ENCODE measurements at places on chromosomes 4 and X.

DNA sequence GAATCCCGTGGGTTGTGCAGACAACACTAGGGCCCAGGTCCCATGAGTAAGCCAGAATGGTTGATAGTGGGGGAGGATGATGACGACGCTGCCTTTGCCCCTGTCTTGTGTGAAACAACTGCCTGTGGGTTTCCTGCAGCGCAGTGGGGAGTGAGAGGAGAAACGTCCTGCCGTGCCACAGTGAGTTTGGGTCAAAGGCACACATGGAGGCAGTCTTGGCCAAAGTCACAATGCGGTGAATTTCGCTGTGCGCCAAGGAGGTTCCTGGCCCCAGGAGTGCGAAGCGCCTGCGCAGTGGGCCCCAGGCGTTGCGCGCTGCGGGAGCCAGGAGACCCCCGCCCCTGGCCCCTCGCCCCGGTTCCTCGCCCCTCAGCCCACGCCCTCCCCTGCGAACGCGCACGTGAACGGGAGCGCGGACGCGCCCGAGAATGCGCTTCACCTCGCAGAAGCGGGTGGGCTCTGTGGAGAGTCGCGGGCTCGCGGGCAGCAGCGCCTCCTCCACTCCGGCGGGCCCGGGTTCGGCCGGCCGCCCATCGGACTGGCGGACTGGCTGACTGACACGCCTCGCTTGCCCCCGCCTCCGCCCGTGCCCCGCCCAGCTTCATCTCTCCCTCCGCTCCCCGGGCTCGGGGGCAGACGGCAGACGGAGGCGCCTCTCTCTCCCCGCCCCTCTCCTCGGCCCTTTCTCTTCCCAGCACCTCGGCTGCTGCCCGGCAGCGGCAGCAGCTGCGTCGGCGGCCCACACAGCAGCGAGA, at the start of gene NUDT10:
NUDT10 (plus strand) TSS at position 635 of the 755 bp plus-strand sequence. CDS start 144 bp downstream, outside the sequence.
- DNase-seq, result peak; percentile 71

DNA sequence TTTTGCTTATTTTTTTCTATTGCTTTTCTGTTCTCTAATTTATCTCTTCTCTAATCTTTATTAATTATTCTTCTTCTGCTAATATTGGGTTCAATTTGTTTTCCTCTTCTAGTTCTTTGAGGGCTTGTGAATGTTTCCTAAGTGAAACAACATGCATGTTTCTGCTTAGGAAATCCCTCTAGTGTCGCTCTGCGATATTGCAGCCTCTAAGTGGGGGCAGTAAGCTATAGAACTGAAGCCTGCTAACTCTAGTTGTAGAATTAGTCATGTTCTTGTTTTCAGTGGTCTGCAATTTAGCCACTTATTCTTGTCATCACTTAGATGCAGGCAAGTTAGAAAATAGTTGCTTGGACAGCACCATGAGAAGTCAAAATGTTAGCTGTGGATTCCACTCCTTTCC, 222.6 kb downstream of the SPIN4 start:
- DNase-seq, result no peak

- DNase-seq, result no peak
Measured at GRCh38 chr4:2936773-2937145, 26.4 kb downstream of the NOP14 start.

DNA sequence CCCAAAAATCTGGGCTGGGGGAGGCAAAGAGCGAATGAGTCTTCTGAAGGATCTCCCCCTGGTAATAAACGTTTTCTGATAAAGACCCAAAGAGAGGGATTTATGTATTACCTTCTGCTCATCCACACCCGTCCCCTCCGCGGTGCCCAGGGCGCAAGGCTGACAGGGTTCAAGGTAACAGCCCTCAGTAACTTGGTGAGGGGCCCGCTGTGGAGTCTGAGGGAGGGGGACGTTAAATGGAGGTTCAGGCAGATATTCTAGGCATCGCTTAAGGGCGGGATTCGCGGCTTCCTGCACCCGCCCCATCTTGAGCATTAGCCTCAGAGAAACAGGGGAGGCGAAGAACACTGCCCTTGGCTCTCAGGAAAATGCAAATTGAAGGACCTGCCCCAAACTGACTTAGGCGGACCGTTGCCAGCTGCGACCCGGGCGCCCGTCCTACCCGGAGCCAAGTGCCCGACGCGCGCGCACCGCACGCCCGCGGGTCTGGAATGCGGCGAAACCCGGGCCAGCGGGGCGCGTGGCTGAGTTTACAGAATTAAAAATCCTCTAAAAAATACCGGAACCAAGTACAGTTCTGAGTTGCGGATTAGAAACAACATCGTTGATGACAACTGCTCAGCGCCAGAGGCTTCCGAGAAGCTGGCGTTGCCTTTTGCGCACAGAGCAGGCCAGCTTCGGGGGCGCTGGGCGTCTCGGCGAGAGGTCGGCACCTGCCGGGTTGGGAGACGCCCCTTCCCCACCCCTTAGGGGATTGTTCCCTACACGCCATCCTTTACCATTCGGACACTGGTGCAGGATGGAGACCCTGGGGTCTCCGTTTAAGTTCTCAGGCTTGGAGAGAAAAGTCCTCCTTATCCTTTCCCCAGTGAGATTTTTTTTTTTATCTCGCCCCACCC, 2.8 kb downstream of the HELT start:
- no peak for DNase-seq

DNA sequence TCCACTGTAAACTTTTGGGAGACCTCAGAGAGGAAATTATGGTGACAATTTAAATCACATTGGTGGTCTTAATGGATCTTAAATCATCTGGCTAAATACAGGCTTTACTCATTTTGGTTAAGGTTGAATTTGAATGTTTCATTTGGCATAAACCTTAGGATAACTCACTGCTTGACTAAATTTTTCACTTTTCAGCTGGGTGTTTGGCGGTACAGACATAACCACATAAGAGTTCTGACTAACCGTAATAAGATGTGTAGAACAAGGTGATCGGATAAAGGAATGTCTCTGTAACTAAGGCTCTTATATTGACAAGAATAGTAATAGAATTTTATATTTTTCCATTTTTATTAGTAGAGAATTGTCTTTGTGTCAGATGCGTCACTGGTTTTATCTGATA, 281.0 kb downstream of the BMPR1B start:
- DNase-seq, result no peak

DNA sequence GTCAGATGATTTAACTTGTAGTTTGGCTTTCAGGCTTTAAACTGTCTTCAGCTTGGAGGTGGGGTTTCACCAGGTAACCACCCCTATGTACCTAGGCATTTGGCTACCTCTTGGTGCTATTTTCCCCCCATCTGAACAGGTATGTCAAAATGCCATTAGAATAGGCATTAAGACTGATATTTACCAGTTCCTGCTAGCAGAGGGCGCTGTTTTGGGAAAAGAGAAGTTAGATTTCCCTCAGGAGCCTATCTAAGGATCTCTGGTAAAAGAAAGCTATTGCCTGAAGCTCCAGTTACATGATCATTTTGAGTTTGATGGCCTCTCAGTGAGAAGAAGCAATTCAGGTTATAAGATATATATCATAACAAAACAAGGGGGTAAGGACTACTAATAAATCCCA, 879.1 kb downstream of the SH3BGRL start:
- no peak for DNase-seq

DNA sequence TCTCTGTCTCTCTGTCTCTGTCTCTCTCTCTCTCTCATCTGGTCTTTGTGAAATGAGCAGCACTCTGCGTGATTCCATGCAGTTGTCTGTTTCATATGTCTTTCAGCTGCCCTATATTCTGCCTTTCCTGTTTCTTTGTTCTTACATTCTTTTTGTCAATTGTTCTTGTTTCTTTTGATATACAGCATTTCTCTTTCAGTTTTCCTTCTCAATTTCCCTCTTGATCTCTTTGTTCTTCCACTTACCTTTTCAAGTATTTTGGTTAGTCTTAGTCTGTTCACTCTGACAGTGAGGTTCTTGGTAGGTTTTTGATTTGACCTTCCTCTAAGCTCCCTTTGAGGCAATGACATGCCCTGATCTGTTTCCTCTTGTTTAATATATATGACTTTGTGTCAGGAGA, 20.4 kb downstream of the ZNF157 start:
- no peak for DNase-seq

DNA sequence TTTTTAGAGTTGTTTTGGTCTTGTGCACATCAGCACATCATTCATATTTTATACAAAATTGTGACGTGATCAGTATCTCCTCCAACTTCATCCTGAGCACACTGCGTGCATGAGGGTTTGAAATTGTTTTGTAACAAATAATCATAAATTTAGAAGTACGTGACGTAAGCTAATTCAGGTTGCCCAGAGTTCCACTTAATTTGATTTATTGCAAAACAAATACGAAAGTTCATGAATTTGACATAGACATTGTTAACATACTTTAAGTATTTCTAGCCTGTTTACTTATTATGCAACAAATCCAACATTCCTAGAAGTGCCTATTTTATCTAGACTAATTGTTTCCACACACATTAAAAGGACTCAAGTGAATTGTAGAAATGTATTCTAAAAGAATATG, 48.3 kb downstream of the MAP7D3 start:
- no peak for DNase-seq

DNA sequence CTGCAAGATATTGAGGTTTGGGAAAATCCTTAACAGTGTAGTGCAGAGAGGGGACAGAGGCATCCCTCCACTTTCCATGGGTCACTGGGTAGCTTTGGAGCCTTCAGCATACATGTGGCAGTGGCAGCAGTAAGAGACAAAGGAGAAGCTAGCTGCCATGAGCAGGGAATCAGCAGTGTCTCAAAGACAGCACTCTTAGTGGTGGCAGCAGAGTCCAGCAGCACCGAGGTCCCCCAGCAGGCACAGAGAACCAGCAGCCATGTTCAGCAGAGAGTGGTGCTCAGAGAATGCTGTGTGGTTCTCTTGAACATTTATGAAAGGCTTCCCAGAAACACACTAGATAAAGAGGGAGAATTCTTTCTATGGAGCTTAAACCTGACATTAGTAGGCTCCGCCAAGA, 308.5 kb downstream of the CENPC start:
- DNase-seq, result no peak

GRCh38 chr4:37685161-37685822, 884 bp downstream of the RELL1 start:
- no peak for DNase-seq

- DNase-seq, result no peak
Measured at GRCh38 chr4:10124167-10124930, 7.8 kb upstream of the WDR1 start.

DNA sequence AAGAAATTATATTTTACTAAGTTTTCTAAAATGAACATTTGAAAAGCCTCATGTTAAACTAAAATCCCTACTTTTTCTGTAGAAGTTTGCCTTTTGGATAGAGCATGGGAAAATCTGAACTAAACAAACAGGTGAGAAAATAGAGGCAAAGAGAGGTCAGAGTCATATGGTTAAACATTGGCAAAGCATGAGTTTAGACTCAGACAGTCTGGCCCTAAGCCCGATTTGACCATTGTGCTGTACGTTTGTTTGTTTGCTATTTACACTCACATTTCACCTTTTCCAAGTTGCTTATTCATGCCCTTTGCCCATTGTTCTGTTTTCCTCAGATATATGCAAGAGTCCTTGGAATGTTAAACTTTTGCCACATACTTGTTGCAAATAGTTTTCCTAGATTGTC, 85.4 kb downstream of the TIGD2 start:
- no peak for DNase-seq

- no peak for DNase-seq
Measured at GRCh38 chr4:184684491-184685189, 35.1 kb downstream of the PRIMPOL start.

DNA sequence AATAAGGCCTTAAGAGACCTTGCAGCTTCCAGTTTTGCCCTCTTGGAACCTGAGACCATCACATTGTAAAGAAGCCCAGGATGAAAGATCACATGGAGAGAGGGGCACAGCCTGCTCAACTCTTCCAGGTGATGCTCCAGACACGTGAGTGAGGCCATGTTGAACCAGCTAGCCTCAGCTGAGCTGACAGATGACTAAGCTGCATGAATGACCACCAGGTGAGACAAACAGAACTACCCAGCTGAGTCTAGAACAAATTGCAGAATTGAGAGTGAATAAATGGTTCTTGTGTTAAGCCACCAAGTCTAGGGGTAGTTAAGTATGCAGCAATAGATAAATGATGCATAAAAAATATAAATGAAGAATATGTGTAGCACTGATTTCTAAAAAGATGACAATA, 16.8 kb upstream of the GPR82 start:
- no peak for DNase-seq

- no peak for DNase-seq
Measured at GRCh38 chr4:4921077-4921476, 61.6 kb downstream of the MSX1 start.

GRCh38 chr4:110361921-110362320, 114.0 kb upstream of the ENPEP start:
- no peak for DNase-seq

- no peak for DNase-seq
Measured at GRCh38 chr4:101141855-101142254, 205.5 kb downstream of the PPP3CA start.

GRCh38 chrX:38798956-38799355, 2.3 kb upstream of the MID1IP1 start:
- no peak for DNase-seq

- peak; percentile 68 for DNase-seq
Measured at GRCh38 chr4:168713253-168713652, 216.4 kb downstream of the PALLD start.

DNA sequence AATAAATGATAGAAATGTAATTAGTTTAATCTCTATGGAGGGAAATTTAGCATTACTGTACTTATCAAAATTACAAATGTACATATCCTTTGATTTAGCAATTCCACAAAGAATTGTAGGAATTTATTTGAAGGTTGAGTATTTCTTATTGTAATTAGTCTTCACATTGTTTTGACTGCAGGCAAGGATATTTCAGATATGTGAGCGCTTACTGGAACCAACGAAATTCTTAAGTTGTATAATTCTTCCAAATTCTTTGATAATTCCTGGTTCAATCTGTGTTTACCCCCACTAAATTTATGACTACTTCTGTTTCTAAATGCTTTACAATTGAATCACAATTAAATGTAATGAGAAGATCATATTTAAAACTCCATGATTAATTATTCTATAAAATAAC, 26.9 kb upstream of the WWC2 start:
- no peak for DNase-seq

DNA sequence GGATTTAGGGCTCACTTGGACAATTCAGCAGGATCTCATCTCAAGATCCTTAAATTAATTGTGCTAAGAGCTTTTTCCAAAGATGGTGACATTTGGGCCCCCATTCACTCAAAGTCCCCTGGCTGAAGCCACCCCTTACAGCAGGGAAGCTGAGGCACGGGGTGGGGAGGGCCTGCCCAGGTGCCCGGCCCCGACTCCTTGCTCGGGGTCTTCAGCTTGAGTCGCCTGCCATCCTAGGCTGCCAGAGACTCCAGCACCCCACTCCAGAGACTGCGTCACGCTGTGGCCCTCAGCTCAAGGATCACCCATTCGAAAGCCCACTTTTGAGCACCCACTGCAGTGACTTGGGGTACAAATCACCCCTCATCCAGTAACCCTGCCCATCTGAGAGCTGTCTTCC, 39.2 kb upstream of the GPR78 start:
- DNase-seq, result no peak

GRCh38 chrX:48918643-48919340, at the start of gene PIM2:
TSS of gene PIM2 (minus strand) at chrX:48919024. CDS start at chrX:48918834, 190 bp downstream.
- DNase-seq, result peak; percentile 89

DNA sequence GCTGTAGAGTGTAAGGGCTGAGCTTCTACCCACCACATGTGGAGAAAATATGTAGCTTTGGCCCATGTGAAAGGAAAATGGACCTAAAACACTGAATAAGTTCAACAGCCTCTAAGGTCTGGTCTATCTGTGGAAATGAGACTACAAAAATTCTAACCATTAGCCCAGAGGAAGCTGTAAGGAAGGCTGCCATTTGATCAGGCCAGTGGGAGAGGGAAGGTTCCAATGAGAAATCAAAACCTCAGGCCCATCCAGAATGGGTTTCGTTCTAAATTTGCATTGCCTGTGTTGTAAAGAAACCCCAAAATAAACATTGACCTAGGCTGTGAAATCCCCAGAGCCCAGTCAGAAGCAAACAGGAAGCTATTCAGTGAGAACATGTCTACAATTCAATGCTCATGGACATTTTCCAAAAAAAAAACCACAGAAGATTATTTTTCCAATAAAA, 320.4 kb upstream of the SLC7A11 start:
- DNase-seq, result no peak
